Suppressor macrophage treated with lipopolysaccharide for 1 hour (primary cell): ENCODE measurements at places on chromosomes 2 and 18.

DNA sequence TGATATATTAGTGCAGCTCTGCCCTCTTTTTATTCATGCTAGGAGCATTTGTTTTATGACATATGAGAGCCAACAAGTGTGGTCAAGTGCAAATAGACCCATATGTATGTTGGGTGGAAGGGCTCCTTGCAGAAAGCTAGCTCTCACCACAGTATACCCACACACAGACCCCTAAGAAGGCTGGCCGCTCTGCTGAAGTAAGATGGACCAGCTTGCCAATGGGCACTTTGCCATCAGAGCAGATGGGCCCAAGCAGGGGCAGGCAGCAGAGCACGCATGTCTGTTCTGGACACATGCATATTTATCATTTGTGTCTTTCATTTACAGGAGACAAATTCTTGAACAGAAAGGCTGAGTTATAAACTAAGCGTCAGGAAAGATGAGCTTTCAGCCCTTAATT is 187.5 kb upstream of the DTNA start:
- DNase-seq, result no peak

DNA sequence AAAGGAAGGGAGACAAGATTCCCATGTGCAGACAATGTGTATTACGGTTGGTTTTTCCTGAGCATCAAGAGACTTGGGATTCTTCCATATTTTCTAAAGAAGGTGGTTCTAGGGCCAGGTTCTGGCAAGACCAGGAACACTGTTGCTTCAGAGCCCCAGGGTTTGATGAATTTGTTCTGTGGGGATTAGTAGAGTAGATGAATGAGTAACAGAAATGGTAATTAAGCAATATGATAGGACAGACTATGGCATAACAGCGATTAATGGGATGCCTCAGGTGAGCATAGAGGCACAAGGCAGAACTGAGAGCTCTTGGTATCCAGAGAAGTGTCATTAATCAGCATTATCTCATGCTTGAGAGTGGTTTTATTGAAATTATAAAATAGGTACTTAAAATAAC is 82.8 kb upstream of the PNPT1 start:
- no peak for DNase-seq

GRCh38 chr2:145622285-145622684 is 1102.4 kb upstream of the ZEB2 start:
- DNase-seq, result peak; percentile 29

- peak; percentile 74 for DNase-seq
These were observed 472 bp downstream of the SLC20A1 start for GRCh38 chr2:112646102-112646719.

DNA sequence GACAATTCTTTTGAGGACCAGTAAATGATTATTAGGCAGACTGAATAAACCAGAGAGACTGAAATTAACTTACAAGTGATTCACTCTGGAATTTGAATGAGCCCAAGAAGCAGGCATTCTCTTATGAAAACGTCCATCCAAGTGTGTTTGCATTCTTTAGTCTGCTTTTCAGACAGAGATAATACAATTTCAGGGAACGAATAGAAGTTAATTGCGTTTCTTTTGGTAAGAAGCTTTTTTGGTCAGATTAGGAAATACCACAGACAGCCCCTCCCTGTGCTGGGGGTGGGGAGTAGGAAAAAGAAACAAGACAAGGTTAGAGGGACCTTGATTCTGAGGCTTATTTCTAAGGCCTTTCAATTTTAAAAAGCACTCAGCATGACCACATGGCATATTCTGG is 874.4 kb downstream of the SUCLG1 start:
- DNase-seq, result no peak

GRCh38 chr2:9262671-9263171 is 56.1 kb downstream of the ASAP2 start:
- DNase-seq, result no peak

GRCh38 chr2:96987301-96987909 is 1.0 kb upstream of the FAM178B start:
- no peak for DNase-seq

GRCh38 chr2:172462373-172462848 is 35.0 kb downstream of the ITGA6 start:
- DNase-seq, result peak; percentile 47

DNA sequence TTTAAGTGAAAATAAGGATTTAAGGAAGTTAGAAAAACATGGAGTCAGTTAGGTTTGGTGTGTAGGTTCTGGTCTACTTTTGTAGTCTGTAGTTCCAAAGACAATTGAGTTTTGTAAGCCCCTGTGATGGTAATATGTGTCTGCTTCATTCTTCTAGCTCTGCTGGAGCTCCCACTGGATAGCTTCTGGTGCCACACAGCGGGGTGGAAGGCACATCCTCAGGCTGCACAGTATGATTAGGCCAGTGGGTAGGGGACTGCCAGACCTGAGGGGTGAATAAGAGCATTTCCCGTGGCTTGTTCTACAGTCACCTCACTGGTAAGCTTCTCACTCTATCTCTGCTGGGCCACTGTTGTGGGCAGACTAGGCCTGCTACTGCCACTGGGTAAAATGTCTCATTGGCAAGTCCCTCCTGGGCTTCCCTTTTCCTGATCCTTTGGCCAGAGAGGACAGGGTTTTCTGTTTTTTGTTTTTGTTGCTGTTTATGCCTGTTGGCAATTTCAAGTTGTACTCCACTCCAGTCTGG is 44.5 kb downstream of the TMEM131 start:
- peak; percentile 91 for DNase-seq

DNA sequence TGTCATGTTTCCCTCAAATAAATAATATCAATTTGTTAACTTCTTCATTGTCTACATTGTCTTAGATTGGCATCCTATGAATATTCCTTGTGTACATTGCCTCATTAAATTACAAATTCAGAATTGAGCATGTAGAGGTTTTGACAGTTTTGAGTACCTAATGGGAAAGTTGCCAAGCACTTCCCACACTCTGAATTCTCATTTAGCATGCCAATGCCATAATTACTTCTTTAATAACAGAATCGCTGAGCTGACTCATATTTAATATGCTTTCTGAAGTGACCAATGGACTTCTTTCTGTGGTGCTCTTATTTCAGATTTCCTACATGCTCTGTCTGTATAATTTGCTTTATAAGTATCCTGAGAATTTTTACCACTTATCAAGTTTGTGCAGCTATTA is 114.4 kb upstream of the NOL4 start:
- no peak for DNase-seq

DNA sequence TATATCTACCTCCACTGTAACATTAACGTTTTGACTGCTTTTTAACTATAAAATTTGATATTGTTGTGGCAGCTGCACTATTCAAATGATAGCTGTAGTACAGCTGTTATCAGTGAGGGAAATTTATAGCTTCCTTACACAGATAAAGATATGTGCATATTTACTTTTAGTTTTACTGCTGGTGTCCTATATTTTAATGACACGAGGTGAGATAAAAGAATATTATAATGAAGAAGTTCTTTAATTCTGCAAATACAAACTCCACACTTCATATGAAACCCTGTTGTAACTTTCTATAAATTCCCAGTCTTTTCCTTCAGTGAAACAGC is 427.8 kb upstream of the ZEB2 start:
- DNase-seq, result no peak

- peak; percentile 90 for DNase-seq
These were observed 281.1 kb upstream of the POU3F3 start for GRCh38 chr2:104572834-104573233.

- DNase-seq, result peak; percentile 21
These were observed 26.4 kb upstream of the PGAP1 start for GRCh38 chr2:196952936-196953335.

DNA sequence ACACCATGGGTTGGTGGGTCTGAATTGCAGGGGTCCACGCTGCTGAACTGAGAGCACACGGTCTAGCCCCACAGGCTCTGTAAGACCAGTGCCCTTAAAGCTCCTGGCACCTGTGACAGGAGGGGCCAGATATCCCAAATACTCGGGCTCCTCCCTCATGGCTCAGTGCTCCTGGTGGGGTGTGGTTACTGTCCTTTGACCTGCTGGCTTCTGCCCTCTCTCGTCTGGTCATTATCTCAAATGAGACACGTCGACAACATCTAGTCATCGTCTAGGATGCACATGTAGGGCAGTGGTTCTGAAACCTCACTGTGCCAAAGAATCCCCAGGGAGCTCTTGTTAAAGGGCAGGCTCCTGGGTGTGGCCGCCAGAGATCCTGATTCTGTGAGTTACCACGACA is 258.4 kb downstream of the LOXHD1 start:
- DNase-seq, result no peak

GRCh38 chr2:231627384-231628120 is 34.9 kb downstream of the TEX44 start:
- DNase-seq, result no peak

GRCh38 chr2:118177884-118178283 is 89.6 kb downstream of the INSIG2 start:
- DNase-seq, result peak; percentile 90

- DNase-seq, result no peak
These were observed 530.8 kb downstream of the ADCYAP1 start for GRCh38 chr18:1435487-1435886.

DNA sequence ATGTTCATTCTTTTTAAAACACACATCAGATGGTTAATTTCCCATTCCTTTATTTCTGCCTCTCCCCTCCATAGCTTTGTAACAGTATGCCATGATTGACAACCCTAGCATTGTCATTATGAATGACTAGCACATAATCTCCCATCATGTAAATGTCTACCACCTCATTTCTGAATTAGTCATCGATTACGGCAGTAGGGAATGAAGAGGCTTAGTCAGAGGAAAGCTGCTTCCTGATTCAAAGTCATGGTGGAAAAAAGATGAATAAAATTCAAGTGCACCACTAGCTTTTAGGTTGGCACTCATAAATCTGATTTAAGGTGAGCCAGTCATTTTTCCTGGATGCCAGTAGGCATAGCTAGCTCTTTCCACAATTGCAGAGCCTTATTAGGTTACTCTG is 19.1 kb upstream of the ACMSD start:
- DNase-seq, result peak; percentile 36

DNA sequence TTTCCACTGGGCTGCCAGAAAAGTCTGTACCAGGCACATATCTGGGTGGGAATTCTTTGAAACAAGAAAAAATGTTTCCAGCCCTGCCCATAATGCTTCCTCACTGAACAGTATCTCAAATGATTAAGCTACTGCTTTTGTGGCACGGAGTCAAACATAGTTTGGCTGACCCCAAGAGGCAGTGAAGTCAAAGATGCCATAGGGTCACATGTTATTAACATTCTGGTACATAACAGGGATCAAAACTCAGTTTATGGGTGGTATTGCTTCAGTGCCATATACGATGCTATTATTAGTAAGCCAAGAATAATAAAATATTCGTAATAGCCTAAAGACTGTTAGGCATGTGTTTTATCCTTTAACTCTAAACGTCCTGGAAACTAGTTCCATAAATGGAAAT is 112.4 kb downstream of the FEZ2 start:
- no peak for DNase-seq

GRCh38 chr2:20190170-20190569 is 34.8 kb downstream of the SDC1 start:
- no peak for DNase-seq

DNA sequence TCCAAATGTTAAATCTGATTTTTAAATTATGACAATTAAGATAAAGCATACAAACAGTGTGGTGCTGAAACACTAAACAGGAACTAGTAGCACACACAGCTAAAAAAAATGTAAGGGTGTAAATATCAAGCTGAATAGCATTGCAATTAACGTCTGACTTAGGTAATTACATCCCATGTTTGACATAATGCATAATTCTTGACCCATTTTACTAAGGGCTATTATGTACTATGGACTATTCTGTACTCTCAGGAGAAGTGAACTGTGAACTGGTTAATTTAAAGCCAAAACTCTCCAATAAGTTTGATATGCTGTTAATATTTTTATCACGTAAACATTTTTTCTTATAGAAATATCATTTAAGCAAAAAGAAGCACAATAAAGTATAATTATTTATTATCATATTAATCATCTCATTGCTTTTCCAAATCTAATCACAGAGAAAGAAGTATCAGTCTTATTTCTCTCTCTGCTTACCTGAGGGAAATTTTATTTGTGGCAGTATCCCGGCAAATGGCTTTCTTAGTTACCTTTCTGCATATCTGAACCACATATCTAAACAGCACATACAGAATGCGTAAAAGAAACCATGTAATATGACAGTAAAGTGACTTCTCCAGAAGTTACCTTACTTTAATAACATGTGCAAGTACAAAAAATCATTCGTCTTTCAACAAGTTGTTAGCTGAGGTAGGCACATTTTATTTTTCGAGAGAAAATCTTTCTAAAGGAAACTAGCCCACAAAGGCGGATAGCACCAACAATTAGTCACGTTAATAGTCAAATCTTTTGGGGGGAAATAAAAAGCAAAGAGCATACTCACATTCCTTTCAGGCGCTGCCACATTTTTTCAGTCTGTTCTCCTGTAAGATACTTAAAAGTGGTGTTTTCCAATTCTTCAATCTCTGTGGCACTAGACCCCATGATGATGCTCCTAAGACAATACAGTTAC is 94.9 kb upstream of the PDE1A start:
- DNase-seq, result no peak

- DNase-seq, result no peak
These were observed 29.7 kb upstream of the DSG3 start for GRCh38 chr18:31417850-31418249.

GRCh38 chr2:158134655-158135054 is 33.0 kb downstream of the UPP2 start:
- no peak for DNase-seq

- DNase-seq, result no peak
These were observed 23.9 kb downstream of the SP5 start for GRCh38 chr2:170739048-170739447.

GRCh38 chr2:95760806-95761525 is 169.2 kb downstream of the TRIM43 start:
- DNase-seq, result peak; percentile 75

DNA sequence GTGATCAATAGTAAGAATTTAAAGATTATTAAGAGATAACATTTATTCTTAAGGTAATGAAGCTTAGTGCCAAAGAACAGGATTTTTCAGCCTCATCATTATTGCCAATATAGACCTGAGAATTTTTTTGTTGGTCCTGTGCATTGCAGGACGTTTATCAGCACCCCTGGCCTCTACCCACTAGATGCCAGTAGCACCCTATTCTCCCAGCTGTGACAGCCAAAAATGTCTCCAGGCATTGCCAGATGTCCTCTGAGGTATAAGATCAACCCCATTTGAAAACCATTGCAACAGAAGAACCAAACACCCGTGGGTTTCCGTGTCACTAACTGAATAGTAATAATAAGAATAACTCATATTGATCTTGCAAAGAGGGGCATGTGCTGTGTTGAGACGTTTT is 700.0 kb upstream of the SOX11 start:
- no peak for DNase-seq
